ENCODE measurements at places on chromosomes 3 and 15.

GRCh38 chr3:16355828-16356227 is 90.8 kb downstream of the OXNAD1 start:
- no peak for DNase-seq

DNA sequence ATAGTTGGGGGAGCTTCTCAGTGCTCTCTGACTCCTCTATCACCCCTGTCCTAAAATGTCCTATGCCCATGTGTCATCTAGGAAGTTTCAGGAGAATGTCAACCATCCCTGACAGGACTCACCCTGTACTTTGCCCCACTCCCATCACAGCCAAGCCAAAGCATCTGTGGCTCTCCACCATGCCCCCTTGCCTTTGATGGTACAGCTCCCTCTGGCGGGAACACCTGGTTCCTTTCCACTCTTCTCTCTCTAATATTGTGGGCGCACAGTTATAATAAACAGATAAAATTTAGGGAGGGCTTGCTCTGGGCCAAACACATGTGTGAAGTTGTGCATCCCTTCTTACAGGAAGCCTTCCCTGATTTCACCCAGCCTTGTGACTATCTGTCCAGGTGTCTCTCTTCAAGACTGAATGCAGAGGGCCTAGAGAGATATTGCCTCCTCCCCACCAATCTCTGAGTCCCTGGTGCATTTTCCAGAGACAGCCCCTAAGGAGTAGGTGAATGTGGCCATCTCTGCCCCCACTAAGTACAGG is 62.8 kb downstream of the ISG20 start:
- no peak for DNase-seq

DNA sequence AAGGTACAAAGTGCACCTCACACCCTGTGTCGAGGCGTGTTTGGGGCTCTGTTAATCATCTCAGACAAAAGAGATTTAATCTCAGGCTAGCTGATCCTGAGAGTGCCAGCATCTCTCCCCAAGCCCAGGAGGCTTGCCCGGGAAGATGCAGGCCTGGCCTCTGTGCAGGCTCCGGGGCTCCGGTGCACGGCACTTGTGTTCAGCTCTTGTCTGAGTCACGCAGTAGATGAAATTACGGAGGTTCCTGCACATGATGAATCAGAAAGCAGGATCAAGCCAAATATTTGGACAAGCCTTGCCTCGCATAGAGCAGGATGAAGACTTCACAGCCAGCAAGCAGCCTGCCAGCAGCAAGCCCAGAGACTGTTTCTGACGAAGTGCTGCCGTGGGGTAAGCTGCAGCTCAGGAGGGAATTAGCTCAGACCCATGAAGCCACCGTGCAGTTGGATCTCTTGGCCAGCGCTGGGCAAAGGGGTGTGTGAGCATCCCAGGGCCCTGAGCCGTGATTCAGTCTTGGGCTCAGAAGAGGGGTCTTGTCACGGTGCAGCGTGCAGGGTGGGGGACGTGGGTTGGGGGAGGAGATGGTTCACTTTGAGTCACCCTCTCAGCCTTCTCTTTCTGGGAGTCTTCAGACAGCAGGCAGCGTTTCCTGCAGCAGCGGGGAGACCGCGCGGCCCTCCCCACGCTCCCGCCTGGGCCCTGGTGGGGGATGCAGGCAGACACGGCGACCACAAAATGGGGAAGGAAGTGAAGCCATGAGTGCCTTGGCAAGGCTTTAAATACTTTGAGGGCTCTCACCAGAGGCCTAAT is 89.2 kb upstream of the MEF2A start:
- DNase-seq: peak; percentile 94

- no peak for DNase-seq
These were observed 46.9 kb downstream of the DLEC1 start for GRCh38 chr3:38085943-38086324.

DNA sequence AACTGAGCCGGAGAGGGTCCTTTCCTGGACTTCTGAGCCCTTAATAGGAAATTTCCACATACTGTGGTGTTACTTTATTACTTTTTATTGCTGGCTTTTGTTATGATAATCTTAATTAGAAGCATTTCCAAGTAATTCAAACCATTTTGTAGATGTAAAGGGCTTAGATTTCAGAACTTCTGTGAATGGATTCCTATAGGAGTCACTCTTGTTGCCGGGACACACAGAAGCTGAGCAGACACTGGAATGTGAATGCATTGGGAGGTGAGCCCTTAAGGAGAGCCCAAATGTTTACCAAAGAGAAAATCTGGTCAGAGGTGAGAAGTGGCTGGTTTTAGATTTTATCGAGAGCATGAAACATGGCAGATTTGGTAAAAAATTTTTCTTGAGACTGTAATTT is 87.4 kb downstream of the FNDC3B start:
- no peak for DNase-seq

DNA sequence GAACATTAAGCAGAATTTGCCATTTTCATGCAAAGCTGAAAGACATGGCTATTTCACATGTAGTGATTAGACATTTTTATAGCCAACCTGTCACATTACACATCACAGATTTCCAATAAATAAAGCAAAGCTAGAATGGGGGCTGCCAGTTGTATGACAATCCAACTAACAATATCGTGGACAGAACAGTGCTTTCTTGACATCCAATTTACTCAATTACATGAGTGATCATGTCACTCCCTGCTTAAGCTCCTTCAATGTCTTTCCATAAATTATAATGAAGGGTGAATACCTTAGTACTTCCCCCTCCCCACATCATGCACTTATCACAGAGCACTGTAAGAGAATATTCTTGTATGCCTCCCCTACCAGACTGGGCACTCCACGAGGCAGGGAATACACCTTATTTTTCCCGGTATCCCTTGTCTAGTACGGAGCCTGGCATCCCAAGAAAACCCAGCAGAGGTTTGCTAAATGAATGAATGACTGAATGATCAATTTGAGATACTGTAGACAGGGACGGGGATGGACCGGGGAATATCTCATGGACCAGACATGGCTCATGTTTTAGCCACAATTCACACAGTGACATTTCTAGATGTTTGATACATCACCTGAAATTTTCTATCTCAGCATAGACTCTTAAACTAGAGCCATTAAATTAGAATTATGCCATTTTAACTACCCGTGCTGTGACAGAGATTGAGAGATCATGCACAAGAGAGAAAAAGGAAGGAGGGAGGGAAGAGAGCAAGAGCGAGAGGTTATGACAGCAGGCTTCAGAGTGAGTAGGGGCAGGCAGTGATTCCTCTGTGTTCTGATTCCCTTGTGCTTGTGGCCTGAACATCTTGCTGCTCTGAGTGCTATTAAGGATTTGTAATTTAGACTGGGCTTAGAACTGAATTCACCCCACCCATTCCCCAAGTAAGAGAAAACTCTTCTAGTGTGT is 77.7 kb downstream of the EPHB1 start:
- DNase-seq: no peak

DNA sequence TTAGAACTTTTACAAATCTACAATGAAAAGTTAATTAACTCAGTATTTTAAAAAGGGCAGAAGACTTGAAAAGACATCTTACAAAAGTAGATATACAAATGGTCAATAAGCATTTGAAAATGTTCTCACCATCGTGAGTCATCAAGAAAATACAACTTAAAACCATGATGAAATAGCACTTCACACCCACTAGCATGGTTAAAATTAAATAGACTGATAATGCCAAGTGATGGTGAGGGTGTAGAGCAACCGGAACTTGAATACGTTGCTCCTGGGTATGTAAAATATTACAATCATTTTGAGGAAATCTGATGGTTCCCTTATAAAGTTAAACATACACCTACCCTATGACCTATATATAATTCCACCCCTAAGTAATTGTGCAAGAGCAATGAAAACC is 319.8 kb upstream of the UMPS start:
- no peak for DNase-seq

DNA sequence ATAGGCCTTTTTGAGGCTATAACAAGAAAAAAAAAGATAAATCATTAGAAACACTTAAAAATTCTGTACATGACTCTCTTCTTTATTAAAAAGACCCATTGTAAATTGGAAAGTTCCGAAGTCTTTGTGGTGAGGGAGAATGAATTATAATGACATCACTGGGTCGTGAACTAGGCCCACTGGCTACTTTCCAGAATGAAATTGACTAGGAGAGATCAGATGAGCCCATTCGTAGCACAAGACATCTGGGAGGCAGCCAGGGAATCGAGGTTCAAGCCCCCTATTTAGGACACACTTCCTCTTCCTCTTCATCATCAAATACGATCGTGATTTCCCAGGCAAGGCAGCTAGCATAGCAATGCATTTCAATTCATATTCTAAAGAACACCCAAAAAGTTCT is 889.8 kb upstream of the NR2F2 start:
- no peak for DNase-seq

- no peak for DNase-seq
These were observed 61.1 kb downstream of the PCCB start for GRCh38 chr3:136311261-136311660.

GRCh38 chr3:156478891-156479290 is 76.0 kb downstream of the SSR3 start:
- DNase-seq: no peak

All from non-pigmented ciliary epithelial cell (primary cell).